ENCODE measurements at places on chromosomes 6 and 20.

DNA sequence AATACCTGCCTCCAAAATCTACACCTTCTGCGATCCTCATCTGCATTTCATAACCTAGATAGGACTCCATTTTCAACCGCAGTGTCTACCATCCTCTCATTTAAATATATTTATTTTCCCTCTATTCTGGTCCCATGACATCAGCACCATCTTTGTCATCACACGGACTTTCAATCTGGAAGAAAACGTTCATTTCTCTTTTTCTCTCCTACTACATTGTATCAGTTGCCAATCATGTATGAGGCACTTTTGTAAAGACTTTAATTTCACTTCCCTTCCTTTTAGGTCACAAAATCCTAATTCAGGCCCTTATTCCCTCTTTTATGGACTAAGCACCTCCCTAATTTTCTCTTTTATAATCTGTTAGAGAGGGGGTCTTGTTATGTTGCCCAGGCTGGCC lies 89.6 kb downstream of the PHACTR1 start:
- no peak for DNase-seq

DNA sequence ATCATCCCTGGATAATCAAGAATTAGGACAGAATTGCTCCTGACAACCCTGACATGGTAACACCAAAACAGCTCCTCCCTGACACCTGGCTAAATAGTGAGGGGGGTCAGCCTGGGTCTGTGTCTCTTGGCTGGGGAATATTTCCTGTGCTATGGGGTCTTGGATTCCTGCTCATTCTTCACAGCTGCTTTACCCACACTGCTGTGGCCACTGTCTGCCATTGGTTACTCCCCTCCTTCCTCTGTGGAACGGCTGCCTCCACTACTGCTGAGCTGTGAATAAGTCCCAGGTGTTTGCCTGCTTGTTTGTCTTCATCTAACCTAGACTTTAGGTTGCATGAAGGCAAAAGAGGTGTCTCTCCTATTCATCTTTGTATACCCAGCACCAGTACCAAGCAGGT lies 33.9 kb upstream of the TXLNB start:
- no peak for DNase-seq

DNA sequence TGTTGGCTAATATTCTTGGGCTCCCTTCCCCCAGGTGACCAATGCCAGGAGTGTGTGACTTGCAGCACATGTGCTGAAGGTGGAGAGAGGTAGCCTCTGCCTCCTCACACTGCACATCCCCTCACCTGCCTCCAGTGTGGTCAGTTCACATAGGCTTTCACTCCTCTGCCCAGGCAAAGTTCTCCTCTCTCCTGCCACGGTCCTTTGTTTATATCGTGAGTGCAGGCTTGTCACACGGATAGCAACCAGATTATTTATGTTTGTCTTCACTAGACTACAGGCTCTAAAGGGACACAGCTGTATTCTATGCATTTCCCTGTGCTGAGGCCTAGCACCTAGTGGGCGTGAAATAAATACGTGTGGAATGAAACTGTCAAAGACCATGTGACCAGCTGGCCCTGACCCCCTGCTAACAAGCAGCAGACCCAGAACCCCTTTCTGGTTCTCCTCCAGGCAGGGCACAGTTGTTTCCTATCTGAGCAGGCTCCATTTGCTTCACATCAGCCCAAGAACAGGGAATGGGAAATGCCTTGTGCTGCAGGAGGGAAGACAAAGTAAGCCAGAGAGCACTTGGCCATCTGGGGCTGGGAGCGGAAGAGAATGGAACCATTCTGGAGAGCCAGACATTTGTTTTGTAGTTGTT lies 42.3 kb downstream of the UNC5CL start:
- no peak for DNase-seq

DNA sequence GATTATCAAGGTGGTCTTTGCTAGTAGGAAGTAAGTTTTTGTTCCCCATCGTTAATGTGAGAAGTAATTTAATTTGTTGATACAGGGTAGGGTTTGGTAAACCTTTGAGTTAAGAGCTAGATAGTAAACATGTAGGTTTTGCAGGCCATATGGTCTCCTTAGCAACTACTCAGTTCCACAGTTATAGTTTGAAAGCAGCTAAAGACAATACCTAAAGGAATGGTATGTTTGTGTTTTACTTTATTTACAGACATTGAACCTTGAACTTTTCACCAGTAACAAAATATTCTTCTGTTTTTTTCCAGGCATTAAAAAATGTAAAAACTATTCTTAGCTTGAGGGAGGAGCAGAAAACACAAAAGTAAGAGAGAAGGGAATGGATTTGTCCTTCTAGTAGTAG lies 1.7 kb downstream of the CAP2 start:
- no peak for DNase-seq

DNA sequence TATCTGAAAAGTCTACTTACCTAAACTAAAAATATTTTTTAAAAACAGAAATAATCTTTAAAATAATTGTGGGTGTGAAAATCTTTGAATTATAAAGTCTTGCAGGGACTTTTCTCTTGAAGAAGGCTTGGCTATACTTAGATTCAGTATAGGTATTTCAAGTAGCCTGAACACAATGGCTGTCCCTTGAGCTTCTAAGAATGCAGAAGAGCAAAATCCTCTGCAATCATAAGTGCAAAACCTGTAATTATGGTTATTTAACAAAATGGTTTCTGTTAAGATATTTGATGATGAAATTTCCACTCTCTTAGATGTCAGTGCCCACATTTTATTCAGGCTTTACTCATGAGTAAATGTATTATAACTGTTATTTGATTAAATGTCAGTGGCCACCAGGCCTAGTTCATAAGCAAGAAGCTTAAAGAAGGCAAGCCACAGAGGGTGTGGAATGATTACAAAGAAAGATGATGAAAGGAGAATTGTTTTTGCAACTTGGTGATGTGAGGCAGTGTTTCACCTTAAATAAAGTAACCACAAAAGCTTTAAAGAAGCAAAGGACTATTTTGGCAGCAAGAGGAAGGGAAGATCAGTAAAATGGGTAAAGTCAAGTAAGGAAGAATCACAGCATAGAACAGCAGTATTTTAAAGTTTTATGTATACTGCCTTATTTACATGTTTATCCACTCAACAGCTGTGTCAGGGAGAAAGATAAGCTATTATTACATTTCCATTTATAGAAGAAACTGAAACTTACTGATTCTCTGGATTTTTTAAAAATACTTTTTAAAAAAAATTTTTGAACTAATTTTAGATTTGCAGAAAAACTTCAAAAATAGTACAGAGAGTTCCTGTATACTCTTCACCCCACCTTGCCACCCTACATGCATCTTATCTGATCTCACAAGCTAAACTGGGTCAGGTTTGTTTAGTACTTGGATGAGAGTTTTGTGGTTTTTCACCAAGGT lies 351.2 kb upstream of the RUNX2 start:
- no peak for DNase-seq

GRCh38 chr6:69835414-69836179 lies 30.8 kb upstream of the COL19A1 start:
- DNase-seq = no peak

DNA sequence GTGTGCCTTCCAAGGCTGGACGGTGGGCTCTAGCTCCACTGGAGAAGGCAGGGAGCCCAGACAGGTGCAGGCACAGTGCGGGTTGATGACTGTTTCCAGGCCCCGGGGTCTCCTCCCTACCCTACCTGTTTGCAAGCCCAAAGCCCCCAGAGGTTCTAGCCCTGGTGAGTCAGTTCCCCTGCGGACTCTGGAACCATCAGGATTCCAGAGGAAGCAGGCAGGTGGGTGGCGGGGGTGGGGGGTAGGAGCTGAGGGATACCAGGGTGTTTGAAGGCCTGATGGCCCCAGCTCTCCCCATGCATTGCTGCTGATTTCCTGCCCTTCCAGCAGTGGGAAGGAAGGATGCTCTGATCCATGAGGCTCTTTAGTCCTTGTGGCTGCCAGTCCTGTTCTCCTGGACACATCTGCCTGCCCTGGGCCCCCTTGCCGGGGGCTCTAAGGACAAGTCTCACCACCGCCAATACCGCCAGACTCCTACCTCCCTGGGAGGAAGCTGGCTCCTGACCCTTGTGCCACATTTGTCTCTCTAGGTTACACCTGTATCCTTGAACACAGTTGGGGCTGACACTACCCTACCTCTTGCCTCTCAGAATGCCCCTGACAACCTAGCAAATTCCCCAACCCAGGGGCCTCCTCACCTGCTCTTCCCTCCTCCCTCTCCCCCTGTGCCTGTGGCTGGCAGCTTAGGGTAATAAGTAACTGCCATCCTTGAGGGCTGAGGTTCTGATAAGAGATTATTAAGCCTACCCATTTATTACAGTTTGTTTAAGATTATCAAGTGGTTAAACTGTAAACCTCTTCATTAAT lies 21.7 kb downstream of the KCNK5 start:
- no peak for DNase-seq

GRCh38 chr6:15325540-15325955 lies 79.7 kb downstream of the JARID2 start:
- no peak for DNase-seq

DNA sequence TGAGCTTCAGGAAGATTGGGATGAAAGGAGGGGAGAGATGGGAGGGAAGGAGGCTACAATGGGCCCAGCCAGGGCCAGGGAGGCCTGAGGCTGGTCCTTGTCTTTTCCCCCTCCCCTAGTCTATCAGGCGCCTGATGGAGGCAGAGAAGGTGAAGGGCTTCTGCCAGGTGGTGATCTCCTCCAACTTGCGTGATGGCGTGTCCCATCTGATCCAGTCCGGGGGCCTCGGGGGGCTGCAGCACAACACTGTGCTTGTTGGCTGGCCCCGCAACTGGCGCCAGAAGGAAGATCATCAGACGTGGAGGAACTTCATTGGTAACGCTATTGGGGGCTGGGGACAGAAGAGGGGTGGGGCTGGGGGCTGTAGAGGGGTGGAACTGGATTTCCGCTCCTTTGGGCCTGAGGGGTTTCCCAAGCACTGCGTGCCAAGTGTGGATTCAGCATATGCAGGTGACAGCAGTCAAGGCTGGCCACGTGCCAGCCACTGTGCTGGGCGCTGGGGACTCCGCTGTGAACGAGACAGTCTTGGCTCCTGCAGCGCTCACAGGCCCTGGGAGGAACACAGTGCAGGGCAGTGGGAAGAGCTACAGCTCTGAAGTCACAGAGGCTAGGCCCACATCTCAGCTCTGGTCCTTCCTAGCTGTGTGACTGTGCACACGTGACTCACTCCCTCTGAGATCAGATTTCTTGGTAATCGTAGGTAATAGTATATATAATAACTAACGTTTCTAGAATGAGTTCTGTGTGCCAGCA lies 22.7 kb downstream of the SLC12A5 start:
- no peak for DNase-seq

DNA sequence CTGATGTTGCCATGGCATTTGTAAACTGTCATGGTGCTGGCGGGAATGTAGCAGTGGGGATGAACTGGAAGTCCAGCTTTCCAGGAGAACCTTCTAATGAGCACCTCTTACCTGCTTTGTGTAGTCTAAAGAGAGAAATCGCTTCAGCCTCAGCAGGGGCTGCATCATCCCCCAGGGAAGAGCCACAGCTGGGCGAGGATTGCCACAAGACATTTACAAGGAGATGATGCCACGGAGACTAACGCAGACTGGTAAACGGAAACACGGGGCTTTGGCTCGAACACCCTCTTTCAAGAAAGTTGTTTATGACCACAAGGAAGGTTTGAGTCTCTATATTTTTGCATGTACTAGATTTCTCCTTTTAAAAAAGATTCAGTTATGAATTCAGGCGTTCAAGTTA lies 72.9 kb downstream of the CDH26 start:
- DNase-seq = no peak

DNA sequence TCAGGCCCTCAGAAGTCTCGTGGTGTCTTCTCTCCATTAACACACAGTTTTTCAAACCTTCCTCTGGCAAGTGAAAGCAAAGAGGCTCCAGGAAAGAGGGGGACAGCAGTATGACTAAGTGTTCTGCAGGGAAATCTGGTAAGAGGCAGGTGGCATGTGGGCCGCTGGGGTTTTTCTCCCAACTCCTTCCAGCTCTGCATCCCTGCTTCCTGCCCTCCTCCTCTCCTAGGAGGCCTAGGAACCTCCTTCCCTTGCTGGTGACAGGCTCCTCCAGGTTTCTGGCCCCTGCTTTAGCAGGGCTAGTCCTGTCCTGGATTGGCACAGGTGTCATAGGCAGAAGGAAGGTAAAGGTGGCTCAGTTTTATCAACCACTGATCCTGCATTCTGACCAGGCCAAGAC lies 7.6 kb upstream of the ITCH start:
- DNase-seq = no peak

GRCh38 chr6:43780941-43781928 lies 11.2 kb downstream of the VEGFA start:
- no peak for DNase-seq

DNA sequence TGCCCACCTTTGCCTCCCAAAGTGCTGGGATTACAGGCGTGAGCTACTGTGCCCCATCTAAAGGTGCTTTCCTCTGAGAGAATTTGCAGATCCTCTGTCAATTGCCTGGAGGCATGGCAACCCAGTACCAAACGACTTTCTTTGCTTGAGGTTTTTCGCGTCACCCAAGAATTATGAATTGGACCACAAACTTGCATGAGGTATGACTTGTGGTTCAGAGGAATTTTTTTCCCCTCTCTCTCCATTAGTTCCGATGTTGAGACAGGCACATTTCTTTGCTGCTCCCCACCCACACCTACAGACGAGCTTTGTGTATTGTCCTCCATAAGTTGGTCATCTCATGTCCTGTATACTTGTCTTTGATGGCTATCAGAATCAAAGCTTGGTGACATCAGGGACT lies 11.8 kb upstream of the SCAF8 start:
- no peak for DNase-seq

DNA sequence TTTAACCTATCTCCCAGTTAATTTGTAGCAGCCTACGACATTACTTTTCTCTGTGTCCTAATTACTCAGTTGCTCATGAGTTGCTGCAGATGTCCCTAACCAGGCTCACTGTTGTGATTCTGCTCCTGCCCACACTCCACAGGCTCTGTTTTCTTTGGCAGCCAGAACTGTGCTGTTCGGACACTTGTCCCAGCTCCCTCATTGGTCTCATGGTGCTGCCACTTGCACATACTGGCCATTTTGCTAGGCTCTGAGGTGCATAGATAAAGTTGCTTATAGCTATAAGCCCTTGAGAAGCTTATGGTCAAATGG lies 55.0 kb downstream of the NOX3 start:
- no peak for DNase-seq

GRCh38 chr6:163100259-163100658 lies 314.3 kb upstream of the QKI start:
- no peak for DNase-seq

DNA sequence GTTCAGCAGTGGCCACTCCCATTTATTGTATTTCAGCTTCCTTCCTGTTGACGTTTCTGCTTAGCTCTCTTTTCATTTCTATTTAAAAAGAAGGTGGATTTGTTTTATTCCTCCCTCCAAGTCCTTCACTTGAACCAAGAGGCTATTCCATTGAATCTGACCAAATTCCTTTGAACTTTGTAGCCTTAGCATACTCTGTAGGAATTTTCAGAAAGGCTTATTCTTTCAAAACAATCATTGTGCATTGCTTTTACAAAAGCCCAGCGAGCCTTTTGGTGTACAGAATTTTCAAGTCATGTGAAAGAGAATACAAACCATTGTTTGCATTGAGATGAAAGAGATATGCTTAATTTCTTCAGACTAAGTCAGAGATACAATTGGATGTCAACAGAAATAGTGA lies 151.0 kb upstream of the INSM1 start:
- no peak for DNase-seq
